ENCODE measurements at places on chromosomes 13 and 19. TPM values are rescaled to one million over a fixed set of nuclear protein-coding genes. Genes with fewer than 3 reads are reported as not detected.

GRCh38 chr13:93260591-93260990 lies 34.0 kb downstream of the GPC6 start:
- no peak for DNase-seq
- no peaks in the 10 kb centered on the region for H3K36me3 ChIP-seq
- no peak overlapping the region for H3K27ac ChIP-seq
- no peaks in the 10 kb centered on the region for H3K4me1 ChIP-seq
- no peak overlapping the region for H3K4me3 ChIP-seq
- no peaks in the 10 kb centered on the region for H3K27me3 ChIP-seq

- peak overlapping the region; percentile 99 for H3K4me3 ChIP-seq
- H3K36me3 ChIP-seq = peaks cover 63% of the 10 kb centered on the region
- H3K27ac ChIP-seq = peak overlapping the region; percentile 95
- H3K27me3 ChIP-seq = no peaks in the 10 kb centered on the region
These were observed 8.5 kb downstream of the MOB3A start for GRCh38 chr19:2087621-2088100.

The GGN gene
- total RNA-seq = not detected

The MBD3L2 gene
- total RNA-seq = not detected

The GAS6 gene
- 0.23 TPM for total RNA-seq
